ENCODE measurements at places on chromosomes 16 and 17. TPM values are rescaled to one million over a fixed set of nuclear protein-coding genes. Genes with fewer than 3 reads are reported as not detected.

Gene TP53TG3F
- under 0.01 TPM for total RNA-seq

Gene KLHL10
- not detected for total RNA-seq

Gene KRT27
- total RNA-seq: not detected

Gene DNAAF8
- 0.36 TPM for total RNA-seq

Gene TXNDC11
- 27.9 TPM for total RNA-seq

Gene C16orf89
- total RNA-seq: not detected

Gene KRTAP9-3
- total RNA-seq: not detected

Gene TOM1L2
- 34.6 TPM for total RNA-seq

Gene DPEP3
- total RNA-seq: not detected

Gene UNC13D
- total RNA-seq: 1.00 TPM

Gene TMEM92
- not detected for total RNA-seq

Gene PLA2G10
- total RNA-seq: not detected

Measured in melanocyte of skin (primary cell).